GM12892 (cell line): ENCODE measurements at places on chromosomes 12 and 14.

DNA sequence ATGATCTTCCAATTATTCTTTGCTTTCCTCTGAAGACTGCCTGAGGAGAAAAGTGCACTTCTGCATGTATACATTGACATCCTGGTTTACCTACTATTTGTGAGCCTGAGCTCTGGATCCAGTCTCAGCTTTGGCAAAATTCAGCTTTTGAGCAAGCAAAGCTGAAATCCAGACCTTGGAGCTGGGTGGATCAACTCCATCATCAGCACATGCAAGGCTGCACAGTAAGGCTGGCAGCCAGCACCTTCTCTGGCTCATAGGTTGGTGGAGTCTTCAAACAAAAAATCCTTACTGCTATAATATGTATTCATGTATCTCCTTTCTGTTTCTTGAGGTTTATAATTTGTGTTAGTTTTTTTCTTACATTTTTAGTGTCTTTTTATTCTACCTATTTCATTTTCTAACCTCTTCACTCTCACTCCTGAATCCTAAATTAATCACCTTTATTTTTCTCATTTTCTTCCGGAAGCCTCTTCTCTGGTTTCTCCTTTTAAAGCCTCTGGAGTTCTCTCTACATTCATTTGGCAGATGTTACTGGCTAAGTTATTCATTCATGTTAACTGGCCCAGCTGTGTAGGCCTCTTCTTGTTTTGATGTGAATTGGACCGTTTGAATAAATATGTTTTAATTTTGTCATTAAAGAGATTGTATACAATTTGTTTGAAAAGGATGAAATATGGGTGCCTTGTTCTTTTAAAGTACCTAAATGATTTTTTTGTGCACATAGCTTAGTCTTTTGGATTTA, 224.8 kb downstream of the DACT1 start:
- DNase-seq = no peak

GRCh38 chr12:113227686-113228391, 6.6 kb downstream of the TPCN1 start:
- DNase-seq = no peak

DNA sequence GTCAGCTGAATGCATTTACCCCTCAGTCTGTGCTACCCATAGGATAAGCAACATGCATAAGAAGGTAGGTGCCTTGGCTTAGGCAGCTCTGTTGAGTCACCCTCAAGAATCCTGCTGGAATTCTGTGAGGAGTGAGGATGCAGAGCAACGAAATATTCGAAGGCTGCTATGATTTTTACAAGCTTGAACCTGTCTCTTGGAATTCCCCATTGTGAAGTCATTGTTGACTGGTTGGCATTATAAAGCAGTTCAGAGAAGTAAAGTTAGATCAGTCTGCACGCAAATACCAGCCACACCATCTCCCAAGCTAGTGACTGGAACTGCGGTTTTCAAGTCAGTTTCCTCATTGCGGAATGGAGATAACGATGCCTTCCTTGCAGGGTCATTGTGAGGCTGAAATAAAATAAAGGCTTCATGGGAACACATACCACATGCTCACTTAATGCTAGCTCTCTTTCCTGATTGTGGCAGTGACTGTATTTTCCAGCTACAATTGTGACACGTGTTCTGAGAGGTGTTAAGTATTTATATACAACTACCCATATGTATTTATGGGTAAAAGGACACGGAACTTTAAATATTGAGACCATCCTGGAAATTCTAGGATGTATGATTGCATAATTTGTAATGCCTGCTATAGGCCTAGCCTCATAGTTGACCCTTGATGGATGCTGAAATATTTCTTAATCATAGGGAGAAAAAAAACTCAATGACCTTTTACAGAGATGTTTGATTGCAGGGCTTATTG, 96.7 kb downstream of the ETV6 start:
- DNase-seq = no peak

- DNase-seq = no peak
These were observed 15.4 kb downstream of the ACTR10 start for GRCh38 chr14:58215191-58215914.

- DNase-seq = no peak
These were observed 276.5 kb downstream of the ZFP36L1 start for GRCh38 chr14:68516342-68516741.

DNA sequence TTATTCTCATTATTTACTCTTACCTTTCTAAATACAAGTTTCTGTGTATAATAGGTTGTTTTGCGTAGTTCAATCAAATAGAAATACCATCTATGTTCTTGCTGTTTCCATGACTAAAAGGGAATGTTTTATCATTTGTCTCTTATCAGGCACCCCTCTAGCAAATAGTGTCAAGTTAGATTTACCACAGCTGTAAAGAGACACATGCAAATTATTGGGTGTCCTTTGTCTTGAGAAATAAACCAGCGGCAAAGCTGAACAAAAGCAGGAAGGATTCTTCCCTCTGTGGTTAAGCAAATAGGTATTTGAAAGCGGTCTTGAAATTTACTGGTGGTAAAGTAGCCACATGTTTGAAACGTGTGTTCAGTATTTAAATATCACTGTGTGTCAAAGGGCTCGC, 405.9 kb downstream of the TMTC2 start:
- no peak for DNase-seq

DNA sequence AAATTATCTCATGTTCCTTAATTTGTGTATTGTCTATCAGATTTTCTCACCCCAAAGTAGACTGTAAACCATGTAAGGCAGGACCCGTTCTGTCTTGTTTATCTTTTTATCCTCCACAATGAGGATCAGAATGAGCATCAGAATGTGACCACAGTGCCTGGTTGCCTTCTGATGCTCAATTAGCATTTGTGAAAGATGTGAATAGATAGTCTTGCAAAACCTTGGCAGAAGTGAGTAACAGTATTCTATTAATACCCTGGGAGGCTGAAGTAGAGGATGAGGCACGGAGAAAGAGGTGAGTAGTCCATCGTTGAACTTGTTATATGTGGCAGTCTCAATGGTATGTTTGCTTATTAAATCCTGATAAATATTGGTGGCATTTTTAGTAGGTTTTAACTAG, 781.4 kb downstream of the NRXN3 start:
- DNase-seq = no peak

DNA sequence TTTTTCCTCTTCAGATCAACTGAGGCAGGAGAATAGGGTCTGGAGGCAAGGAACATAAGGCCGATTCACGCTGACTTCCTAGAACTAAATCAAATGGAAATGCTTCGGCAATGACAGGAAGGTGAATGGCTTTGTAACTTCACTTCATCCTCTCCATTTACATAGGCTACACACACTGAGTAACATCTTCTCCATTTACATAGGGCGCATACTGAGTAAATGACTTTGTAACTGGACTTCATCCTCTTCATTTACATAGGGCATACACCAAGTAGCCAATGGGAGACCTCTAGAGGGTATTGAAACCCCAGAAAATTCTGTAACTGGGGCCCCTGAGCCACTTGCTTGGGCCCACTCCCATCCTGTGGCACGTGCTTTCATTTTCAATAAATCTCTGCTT, 71.0 kb upstream of the CPSF6 start:
- no peak for DNase-seq

- no peak for DNase-seq
These were observed 7.8 kb upstream of the DTX1 start for GRCh38 chr12:113048716-113049127.

DNA sequence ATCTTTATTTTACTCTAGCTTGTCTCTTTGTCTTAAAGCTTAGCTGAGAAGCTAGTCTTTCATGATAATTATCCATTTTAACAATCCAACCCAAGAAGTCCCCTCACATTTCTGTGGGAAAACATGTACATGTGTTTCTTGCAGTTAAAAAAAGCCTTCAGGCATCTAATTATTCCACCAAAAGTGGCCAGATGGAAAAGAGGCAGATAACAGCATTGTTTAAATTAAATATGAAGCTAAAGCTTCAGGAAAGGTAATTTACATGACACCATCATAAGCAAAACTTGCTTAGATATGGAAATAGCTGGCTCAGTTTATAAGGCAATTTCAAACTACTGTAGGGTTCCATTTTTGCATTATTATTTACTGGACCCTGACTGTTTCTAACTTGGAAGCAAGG, 175.4 kb downstream of the UNC79 start:
- no peak for DNase-seq

DNA sequence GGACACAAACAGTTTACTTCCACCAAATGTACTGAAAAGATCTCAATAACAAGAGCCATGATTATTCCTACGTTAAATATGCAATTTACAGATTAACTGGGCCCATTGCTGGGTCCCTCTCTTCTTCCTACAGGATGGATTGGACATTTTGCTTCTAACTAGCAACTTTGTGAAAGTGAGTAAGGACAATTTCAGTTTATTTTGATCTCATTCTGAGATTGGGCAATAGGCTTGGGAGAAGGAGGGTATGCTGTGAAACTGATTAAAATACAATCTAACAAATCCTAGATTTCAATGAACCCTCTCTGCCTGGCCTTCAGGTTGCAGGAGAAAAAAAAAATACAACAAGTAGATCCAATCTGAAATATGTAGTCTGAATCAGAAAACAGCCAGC, 121.5 kb downstream of the PRKD1 start:
- DNase-seq = no peak

- no peak for DNase-seq
These were observed 70.6 kb downstream of the IFT43 start for GRCh38 chr14:76056128-76056527.

DNA sequence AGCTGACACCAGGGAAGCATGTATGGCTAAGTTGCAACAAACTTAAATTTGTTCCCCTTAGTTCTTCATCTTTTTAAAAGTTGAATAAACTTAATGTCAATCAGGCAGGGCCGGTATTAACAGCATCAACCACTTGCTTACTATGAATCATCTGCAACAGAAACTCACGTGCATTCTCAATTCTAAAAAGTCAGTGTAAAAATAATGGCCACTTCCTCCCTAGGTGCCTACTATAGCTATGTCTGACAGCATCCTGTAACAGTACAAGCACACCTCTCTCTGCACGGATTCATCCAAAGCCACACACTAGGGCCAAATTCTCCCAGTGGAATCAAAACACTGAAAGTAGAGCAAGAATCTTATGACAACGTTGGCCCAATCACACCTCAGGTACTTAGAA, 48.6 kb downstream of the PPP1R36 start:
- no peak for DNase-seq

GRCh38 chr12:14560904-14561574, 6.6 kb downstream of the PLBD1 start:
- no peak for DNase-seq
